DMS79 (cell line): ENCODE measurements at places on chromosomes 16 and 17.

- no peak for DNase-seq
These were observed 136.0 kb upstream of the WSB1 start for GRCh38 chr17:27157898-27158297.

- no peak for DNase-seq
These were observed 12.9 kb upstream of the BBS2 start for GRCh38 chr16:56532714-56533113.

DNA sequence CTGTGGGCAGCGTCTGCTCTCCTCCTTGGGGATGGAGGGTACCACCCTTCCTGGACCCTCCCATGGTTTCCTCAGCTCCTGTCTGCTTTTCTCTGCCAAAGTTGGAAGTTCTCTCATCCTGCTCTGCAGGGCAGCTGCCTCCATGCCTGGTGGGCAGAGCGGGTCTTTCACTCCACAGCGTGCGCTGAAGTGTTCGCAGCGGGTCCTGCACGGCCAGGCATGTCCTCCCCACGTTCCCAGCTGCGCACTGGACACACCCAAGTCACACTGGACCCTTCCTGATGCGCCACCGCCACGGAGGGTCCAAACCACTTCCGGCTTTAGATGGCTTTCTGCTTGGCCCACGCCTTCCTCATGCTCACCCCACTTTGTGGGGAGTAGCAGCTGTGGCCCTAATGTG, 33.7 kb upstream of the NPTX1 start:
- DNase-seq = no peak

GRCh38 chr17:21176773-21177395, 37.1 kb downstream of the TMEM11 start:
- no peak for DNase-seq

GRCh38 chr16:12225806-12226465, 249.4 kb downstream of the SNX29 start:
- DNase-seq = peak; percentile 72

GRCh38 chr16:60788631-60789030, 1247.6 kb downstream of the CDH8 start:
- peak; percentile 1 for DNase-seq

- DNase-seq = no peak
These were observed 128.0 kb downstream of the RAP1GAP2 start for GRCh38 chr17:2924211-2924610.

GRCh38 chr17:77847221-77848085, 111.0 kb upstream of the TNRC6C start:
- DNase-seq = no peak

GRCh38 chr16:50313596-50314478, 47.5 kb downstream of the ADCY7 start:
- no peak for DNase-seq

- DNase-seq = no peak
These were observed 32.9 kb downstream of the PCTP start for GRCh38 chr17:55783684-55784245.

DNA sequence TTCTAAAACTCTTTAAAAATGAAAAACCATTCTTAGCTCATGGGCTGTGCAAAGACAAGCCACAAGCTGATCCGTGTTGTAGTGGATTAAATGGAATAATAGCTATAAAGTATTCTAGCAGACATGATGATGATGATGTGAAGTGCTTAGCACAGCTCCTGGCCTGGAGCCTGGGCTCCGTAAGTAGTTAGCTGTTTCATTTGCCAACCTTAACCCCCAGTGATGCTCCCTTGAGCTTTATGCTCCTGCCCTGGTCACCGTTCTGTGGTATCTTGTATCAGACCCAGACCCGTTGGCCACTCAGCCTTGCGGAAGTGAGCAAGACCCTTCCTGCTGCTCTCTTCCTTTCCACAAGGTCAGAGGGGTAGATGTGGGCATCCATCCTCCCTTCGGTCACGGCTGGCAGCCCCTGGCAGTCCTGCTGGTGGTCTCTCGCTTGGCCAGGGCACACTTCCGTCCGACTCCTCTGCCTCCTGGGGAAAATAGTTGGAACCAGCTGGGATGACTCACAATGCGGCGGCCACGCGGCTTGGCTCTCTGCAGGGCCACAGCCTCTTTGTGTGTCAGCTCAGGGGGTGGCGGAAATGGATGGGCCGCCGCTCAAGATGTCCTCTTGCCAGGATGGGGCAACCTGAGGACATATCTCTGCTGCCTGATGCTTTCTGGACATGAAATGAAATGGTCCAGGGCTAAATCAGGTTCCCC, 79.1 kb downstream of the GPR139 start:
- no peak for DNase-seq

GRCh38 chr16:5502467-5502869, 404.9 kb upstream of the EEF2KMT start:
- peak; percentile 35 for DNase-seq

DNA sequence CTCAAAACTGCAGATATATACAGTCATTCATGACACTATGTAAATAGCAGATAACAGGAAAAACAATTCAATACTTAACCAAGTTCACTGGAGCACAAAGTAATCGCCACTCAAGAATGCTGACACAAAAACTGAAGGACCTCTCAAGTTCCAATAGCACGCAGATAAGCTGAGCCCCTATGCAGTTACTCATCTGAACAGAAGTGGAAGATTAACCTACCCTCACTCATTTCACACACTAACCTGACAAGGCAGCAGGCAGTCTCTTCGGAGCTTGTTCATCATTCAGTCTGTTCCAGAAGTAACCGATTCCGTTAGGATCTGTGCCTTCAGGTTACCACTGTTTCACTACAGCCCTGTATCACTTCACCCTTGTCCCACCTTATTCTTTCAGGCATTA, 6.0 kb downstream of the HELZ start:
- peak; percentile 12 for DNase-seq

- no peak for DNase-seq
These were observed 18.8 kb downstream of the XPO6 start for GRCh38 chr16:28192806-28193529.

DNA sequence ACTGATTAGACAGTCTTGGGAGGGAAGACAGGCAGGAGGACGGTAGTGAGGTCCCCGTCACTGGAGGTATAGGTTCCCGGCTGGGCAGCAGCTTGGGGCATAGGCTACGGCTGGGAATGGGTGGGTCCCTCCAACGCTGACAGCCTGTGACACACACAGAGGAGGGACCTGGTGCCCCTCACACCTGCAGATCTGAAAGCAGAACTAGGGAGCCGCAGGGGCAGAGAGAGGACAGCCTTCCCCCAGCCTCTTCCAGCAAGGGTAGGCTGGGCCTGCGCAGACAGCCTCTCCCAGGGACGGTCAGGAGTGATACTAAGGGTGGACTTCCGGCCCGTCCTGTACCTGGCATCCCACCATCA, 2.0 kb downstream of the P2RX1 start:
- DNase-seq = no peak

GRCh38 chr16:30068333-30068732, 2.8 kb downstream of the ALDOA start:
- no peak for DNase-seq

- DNase-seq = no peak
These were observed 83.7 kb downstream of the ITFG1 start for GRCh38 chr16:47377154-47377553.

DNA sequence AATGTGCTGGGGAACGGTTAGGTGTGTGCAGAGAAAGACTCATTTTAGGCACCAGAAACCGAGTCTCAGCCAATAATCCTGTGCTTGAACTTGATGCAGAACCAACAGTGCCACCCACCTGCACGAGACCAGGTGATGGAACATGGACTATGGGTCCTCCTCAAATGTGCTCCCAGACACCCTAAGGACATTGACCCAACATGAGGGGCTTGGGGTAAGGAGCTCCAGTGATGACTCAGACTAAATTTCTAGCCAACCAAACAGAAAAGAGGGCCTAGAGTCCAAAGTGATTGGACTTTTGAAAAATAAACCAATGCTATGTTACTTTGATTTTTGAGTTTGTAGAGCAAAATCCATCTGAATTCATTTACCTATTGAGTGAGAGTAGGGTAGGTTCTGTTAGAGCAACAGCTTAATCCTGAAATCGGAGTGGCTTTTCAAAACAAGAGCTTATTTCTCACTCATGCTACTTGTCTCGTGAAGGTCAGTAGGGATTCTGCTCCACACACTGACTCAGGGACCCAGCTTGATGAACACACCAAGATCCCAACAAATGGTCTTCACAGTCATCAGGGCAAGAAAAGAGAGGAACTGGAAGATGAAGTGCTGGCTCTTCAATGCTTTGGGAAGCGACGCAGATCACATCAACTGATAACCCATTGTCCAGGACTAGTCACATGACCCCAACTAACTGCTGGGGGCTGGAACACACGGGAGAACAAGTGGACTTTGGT, 21.8 kb downstream of the FAM20A start:
- DNase-seq = no peak

DNA sequence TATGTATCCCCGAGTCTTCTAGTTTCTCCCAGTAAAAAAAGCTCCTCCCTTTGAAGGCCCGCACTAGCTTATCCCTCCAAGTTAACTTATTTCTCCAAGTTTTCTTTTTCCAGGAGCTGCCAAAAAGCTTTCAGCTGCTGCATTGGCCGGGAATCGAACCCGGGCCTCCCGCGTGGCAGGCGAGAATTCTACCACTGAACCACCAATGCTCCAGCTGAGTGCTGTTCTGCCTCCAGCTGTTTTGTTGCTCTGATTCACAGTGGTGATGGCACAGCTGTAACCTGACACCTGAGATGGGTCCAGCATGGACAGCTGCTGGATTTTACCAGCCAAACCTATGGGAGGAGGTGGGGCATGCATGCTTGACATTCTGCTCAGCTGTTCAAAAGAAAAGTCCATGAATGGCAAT, 22.1 kb downstream of the VAC14 start:
- no peak for DNase-seq

- no peak for DNase-seq
These were observed 97.1 kb upstream of the TMEM97 start for GRCh38 chr17:28221751-28222414.

DNA sequence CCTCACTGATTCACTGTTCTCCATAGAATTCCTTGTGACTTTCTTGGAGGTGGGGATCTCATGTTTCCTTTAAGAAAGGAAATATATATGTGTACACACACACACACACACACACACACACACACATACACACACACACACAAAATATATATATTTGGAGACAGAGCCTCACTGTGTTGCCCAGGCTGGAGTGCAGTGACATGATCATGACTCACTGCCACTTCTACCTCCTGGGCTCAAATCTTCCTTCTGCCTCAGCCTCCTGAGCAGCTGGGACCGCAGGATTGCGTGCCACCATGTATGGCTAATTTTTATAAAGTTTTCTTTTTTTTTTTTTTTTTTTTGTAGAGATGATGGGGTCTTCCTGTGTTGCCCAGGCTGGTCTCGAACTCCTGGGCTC, 45.9 kb downstream of the CDH13 start:
- no peak for DNase-seq

GRCh38 chr16:85908444-85908843, 9.5 kb downstream of the IRF8 start:
- DNase-seq = no peak

DNA sequence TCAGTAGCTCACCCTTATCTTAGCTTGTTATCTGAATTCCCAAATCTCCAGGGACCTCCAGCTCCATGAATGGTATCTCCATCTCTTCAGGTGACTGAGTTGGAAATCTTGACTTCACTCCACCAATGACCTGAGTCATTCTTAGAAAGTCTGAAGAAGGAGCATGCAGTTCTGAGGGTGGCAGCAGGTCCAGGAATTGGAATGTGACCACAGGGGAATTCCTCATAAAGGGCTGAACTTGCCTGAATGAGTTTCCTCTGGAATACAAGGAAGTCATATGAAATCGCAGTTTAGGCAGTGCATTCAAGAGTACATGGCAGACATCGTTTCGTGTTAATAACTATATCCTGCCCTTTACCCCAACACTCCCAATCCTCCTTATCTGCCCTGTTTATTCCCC, 12.5 kb upstream of the PYY start:
- no peak for DNase-seq

- DNase-seq = no peak
These were observed 33.0 kb downstream of the NGFR start for GRCh38 chr17:49527927-49528651.

GRCh38 chr17:19781488-19782458, 33.7 kb upstream of the ALDH3A1 start:
- DNase-seq = no peak

- DNase-seq = no peak
These were observed 44.0 kb downstream of the PRAC1 start for GRCh38 chr17:48678141-48678971.

DNA sequence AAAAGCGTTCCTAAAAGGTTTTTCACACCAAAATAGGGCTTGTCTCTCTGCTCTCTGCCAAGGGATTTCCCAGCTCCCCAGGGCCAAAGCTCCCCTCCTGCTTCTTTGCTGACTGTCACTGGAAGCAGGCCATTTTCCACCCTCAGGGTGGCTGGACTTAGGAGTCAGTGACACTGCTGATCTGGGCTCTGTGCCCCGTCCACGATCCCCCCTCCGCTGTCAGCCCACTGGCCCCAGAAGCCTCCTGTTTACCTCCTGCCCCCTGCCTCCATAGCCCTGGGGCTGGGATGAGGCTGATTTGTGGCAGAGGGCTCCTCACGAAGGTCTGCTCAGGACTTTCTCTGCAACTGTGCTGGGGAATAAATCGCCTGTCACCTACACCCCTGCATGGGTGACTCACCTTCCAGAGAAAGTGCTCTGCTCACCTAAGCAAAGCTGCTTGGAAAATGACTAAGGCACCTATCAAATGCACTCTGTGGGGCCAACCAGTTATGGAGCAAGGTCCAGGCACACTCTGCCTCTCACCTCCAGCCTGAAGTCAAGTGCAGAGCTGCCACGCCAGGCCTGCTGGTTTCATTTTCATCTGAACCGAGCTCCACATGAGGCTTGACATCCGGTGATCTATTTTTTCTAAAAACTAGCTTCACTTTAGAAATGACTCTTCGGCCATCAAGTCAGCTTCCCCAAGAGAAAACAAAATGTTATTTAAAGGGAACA, 4.9 kb downstream of the MAP3K14 start:
- DNase-seq = no peak

- DNase-seq = no peak
These were observed 1.6 kb downstream of the ZNF598 start for GRCh38 chr16:2008009-2008526.
